ENCODE measurements at places on chromosomes 6 and 20.

- peak; percentile 98 for DNase-seq
These were observed 72.7 kb downstream of the TRAM2 start for GRCh38 chr6:52503851-52504781.

DNA sequence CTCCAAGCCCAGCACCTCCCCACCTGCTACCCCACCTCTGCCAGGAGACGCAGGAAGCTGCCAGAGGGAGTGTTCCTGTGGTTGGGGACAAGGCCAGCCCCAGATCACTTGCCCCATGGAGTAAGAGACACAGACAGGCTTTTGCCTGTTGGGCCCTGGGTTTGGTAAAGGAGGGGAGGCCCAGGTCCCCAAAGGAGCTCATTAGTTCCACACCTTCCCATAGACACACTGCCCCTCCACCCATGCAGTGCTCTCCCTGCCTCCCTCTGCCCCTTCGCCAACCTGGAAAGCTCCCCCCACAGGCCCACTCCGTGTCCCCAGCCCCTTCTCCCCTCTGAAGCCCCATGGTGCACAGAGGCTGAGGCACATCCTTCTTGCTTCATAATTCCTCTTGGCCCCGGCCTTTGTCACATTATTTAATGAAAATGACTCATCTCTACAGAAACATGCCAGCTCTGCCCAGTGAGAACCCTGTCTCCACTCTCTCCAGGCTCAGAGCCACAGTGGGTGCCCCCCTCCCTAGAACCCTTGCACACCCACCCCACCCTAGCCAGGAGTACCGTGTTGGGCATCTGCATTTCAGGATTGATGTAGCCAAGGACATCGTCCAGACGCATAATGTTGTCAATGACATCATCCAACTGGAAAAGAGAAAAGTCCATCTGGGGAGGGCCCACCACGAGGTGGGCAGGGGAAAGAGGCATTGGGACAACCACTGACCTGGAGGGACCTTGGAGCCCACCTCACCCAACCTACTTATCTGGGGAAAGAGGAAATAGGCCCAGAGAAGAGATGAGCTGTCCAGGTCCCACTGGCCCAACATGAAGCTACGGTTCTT lies 46.0 kb downstream of the TFEB start:
- DNase-seq, result no peak

DNA sequence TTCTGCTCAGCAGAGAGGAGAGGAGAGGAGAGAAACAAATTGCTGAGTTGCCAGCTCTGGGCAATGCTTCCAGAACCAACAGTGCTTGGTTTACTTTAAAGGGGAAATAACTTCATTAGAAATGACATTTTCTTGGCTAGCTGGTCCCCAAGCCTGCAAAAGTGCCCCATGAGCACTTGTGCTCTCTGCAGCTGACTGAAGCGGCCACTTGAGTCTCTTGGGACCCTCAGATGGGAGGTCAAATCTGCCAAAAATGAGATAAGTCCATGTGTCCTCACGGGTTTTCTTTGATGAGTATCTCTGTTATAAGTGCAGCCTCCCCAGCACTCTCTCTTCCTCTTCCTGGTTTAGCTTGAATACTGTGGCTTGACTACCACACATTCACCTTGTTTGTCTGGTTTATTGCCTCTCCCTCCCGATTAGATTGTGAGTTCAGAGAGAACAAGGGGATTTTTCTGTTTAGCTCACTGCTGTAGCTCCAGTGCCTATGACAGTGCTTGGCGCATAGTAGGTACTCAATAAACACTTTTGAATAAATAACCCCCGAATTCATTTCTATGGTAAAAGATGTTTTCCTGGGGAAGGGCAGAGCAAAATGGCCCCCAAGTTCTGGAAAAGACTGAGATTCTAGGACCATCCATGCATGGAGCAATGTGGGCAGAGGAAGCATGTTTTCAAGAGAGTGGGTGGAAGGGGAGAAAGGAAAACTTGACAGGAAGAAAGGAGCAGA lies 7.0 kb upstream of the RIN2 start:
- peak; percentile 9 for DNase-seq

- no peak for DNase-seq
These were observed 26.1 kb downstream of the SEC63 start for GRCh38 chr6:107931894-107932293.

DNA sequence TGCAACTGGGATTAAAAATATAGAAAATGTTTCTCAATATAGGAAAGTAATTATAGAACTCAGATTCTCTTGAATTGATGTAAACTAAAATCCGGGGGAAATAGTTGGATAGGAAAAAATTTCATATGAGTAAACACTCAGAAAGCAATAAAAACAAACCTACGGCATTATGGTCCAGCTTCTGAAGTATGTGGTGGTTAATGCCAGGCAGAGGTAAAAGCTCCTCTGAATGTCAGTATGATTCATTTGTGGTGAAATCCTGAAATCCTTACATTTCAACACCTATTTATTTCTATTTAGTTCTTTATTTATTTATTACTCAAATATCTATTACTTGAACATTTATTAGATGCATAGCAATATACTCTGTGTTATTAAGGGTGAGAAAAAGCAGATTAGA lies 145.1 kb downstream of the RIMS1 start:
- no peak for DNase-seq

DNA sequence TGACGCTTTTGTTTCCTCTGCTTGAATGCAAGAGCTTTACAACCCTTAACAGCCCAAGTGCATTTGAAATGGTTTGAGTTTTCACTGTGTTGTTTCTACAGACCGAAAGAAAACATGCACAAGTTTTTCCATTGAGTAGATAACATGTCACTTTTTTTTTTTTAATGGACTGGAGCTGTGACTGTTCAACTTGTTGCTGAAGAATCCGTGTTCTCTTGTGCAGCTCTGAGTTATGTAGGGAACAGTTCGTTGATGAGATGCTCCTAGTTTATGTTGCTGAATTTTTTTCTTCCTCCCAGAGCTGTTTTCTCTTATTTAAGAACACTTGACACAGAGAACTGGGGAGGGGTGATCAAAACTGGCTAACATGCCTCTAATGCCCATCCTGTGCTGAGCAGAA lies 89.3 kb downstream of the DTD1 start:
- DNase-seq, result no peak

- DNase-seq, result no peak
These were observed 221.3 kb downstream of the GRIK2 start for GRCh38 chr6:101614774-101615173.

GRCh38 chr6:31116661-31117385 lies 2.2 kb downstream of the PSORS1C1 start:
- no peak for DNase-seq

- DNase-seq, result no peak
These were observed 19.0 kb upstream of the UNC93A start for GRCh38 chr6:167272151-167272550.

GRCh38 chr6:137283940-137284810 lies 65.0 kb upstream of the IFNGR1 start:
- no peak for DNase-seq

- no peak for DNase-seq
These were observed 35.2 kb downstream of the XRN2 start for GRCh38 chr20:21338291-21338690.

- peak; percentile 91 for DNase-seq
These were observed 30.9 kb upstream of the ALDH8A1 start for GRCh38 chr6:134980846-134981245.

DNA sequence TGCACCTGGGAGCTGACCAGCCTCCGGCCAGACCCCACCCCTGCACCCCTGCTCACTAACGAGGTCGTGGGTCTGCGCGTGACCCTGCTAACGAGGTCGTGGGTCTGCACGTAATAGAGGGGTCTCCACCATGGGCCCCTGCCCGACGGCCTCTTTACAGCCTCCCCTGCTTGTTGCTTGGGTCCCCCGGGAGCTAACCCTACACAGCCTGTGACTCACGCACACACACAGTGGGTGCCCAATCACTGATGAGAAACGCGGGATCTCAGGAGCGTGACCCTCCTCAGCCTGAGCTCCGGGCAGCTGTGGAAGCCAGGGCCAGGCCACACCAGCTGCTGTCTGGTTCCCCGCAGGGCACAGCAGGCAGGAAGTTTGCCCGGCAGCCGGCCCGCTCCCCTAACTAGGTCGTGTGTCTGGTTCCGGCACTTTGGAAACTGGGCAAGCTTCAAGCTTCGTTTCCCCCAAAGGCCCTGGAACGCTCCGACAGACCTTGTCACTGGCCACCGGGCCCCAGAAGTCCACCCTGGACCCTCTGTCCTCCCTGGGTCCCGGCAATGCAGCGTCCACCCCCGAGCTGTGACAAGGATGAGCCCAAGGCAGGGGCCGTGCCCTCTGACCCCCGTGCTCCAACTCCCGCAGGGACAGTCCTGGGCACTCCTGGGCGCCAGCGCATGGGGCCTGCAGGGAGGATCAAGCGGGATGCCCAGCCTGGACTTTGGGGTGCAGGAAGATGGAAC lies 767 bp downstream of the PTK6 start:
- DNase-seq, result no peak

DNA sequence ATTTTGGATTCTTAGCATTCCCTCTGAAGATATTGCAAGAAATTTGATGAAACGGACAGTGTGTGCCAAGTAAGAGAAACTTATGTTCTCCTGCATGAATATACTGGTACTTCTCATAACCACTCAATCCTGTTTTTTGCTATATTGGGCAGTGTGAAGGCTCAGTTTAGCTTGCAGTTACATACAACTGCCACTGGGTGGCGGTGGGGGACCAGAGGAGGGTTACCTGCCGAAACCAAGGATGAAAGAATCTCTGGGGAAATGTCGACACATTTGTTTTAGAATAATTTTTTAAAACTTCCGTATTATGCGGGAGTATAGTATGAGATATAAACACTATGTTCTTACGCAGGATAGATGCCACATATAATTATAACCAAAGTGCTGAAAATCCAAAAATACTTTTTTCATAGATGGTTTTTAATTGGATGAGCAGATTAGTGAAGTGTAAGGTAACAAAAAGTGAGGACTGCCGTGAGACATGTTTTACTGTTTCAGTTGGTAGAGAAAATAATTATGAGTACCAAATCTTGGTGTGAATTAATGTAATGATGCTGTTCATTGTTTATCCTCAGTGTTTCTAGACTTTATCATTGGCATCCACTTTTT lies 9.7 kb downstream of the TRMT11 start:
- DNase-seq, result peak; percentile 86

DNA sequence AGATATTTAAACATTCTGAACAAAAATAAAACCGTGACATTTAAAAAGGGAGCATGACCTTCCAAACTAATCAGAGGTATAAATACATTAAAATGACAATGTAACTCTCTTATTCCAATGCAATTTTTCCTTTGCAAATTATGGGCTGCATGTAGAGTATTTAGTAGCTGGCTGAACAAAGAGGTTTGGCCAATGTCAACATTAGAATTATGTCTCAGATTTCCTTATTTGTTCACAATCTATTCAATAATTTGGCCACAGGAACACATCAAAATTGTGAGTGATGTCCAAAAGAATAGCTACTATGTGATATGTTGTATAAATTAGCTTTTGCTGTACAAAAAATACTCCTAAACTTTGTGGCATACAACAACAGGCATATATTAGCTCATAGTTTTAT lies 580.0 kb upstream of the MARCKS start:
- no peak for DNase-seq

- DNase-seq, result no peak
These were observed 295.6 kb downstream of the ZFAND3 start for GRCh38 chr6:38114976-38115625.

GRCh38 chr6:95325916-95326315 lies 251.4 kb upstream of the MANEA start:
- no peak for DNase-seq

DNA sequence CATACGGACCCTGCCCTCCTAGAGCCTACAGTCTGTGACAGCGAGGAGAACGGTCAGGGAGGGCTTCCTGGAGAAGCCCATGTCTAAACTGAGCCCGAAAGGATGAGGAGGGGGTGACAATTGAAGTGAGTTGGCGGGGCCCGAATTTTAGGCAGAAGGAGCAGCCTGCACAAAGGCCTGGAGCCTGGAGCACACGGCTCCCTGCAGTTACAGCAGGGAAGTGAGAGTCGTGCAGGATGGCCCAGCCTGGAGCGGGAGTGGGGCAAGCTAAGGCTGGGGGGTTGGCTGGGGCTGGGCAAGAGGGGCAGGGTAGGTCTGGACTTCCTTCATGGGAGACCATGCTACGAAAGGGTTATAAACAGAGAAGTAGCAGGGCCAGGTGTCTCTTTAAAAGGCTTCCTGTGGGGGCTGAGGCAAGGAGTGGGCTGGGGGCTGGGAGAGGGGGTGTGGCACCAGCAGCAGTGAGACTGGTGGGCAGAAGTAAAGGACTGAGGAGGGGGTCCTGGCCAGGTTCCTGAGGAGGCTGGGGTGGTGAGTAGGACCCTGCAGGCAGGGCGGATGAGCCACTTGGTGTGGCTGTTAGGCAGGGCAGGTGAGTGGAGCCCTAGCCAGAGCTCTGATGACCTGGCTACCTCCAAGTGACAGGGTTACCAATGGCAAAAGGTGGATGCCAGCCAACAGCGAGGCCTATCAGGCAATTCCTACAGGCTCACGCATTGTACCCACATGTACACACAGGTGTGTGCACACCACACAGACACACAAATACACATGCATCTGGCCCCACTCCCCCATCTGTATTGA lies 119.2 kb downstream of the MRPL14 start:
- no peak for DNase-seq

- no peak for DNase-seq
These were observed 60.1 kb downstream of the SYNJ2 start for GRCh38 chr6:158041788-158042187.

GRCh38 chr20:22863826-22864225 lies 171.3 kb upstream of the SSTR4 start:
- no peak for DNase-seq
